Frontal cortex (tissue), 4 donors: ENCODE measurements at places on chromosomes 12 and 14.

GRCh38 chr14:20486684-20487395 lies 17.6 kb downstream of the PNP start:
- no peak for DNase-seq

GRCh38 chr12:40226705-40227104 lies 1.9 kb downstream of the LRRK2 start:
- no peak for DNase-seq

DNA sequence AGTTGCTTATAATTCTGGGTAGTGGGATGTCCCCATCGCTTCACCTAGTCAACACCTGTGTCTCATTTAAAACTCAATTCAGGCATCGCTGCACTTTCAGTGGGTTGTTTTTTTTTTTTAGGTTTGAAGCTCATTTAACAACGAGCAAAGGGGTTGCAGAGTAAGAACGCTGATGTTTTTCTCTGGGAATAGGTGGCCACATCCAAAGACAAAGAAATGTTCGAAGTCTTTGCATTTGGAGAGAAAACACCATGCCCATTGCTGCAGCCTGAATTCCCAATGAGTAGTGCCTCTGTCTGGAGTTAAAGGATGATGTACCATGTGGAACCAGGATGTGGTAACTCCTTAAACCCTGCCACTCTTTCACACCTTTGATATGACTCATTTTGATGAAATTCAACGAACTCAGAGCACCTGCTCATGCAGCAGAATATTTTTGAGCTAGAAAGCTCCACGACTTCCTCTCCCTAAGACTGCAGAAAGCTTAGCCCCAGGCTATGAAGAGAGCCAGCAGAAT lies 35.1 kb upstream of the BATF start:
- DNase-seq, result no peak

GRCh38 chr12:10215436-10215835 lies 2.8 kb downstream of the GABARAPL1 start:
- no peak for DNase-seq

GRCh38 chr14:74816124-74816523 lies 53.0 kb downstream of the YLPM1 start:
- DNase-seq, result no peak

- DNase-seq, result no peak
These were observed 207.8 kb downstream of the RBM19 start for GRCh38 chr12:113758165-113758924.

DNA sequence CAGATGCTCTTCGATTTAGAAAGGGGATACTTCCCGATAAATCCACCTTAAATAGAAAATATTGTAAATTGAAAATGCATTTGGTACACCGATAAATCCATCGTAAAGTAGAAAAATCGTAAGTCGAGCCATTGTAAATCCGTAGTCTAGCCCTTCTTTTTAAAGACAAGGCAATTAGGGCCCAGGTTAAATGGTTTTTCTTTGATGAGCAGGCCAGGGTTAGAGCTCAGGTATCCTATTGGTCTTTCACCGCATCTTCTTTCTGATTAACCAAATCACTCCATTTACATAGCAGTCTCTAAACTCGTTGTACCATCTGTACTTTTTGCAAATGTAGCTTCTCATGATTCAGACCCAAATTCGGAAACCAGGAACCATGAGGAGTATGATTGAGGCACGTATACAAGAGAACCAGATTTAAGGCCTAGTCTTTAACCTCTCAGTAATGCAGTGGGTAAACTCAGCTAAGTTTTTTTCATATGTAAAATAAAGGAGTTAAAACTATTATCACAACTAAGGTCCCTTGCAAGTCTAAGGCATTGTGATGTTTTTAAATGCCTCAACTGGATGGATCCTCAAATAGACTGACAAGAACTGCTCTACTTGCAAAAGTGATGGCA lies 2.2 kb upstream of the YAF2 start:
- DNase-seq, result no peak

GRCh38 chr12:223841-224240 lies 9.9 kb upstream of the SLC6A12 start:
- no peak for DNase-seq

DNA sequence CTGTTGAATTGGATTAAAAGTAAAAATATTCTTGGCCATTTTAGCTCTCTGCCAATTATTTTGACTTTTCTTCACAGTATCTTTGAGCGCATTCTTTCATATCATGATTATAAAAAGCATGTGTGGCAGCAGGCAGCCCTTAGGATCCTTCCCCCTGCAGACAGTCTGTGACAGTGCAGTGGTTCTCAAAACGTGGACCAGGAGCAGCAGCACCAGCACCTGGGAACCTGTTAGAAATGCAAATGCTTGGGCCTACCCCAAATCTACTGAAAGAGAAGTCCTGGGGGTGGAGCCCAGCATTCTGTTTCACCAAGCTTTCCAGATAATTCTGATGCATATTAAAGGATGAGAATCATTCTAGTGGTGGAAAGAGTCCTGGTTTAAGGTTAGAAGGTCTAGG lies 155.6 kb downstream of the MON2 start:
- no peak for DNase-seq

GRCh38 chr14:35242599-35243311 lies 49.4 kb upstream of the PSMA6 start:
- no peak for DNase-seq

- DNase-seq, result no peak
These were observed 215.7 kb downstream of the CPNE8 start for GRCh38 chr12:38689704-38690103.

- DNase-seq, result no peak
These were observed 840.3 kb downstream of the GALC start for GRCh38 chr14:87152693-87153092.

GRCh38 chr12:52061470-52062166 lies 8.2 kb upstream of the ATG101 start:
- DNase-seq, result peak; percentile 77

DNA sequence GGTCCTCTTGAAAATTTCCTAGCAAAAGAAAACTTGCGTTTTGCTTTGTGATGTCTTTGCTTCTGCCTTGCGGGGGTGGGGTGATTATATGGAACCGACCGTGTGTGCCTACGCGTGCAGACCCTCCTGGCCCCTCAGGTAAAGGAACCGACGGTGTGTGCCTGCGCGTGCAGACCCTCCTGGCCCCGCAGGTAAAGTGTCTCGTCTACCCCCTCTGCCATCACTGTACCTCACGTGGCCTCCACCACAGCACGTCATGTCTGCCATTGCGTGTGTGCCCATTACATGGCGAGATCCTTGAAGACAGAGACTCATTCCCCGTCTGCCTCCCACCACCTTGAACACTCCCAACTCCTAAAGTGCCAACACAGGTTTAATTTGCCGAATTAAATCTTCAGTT lies 3.6 kb downstream of the GOLGA3 start:
- DNase-seq, result no peak

DNA sequence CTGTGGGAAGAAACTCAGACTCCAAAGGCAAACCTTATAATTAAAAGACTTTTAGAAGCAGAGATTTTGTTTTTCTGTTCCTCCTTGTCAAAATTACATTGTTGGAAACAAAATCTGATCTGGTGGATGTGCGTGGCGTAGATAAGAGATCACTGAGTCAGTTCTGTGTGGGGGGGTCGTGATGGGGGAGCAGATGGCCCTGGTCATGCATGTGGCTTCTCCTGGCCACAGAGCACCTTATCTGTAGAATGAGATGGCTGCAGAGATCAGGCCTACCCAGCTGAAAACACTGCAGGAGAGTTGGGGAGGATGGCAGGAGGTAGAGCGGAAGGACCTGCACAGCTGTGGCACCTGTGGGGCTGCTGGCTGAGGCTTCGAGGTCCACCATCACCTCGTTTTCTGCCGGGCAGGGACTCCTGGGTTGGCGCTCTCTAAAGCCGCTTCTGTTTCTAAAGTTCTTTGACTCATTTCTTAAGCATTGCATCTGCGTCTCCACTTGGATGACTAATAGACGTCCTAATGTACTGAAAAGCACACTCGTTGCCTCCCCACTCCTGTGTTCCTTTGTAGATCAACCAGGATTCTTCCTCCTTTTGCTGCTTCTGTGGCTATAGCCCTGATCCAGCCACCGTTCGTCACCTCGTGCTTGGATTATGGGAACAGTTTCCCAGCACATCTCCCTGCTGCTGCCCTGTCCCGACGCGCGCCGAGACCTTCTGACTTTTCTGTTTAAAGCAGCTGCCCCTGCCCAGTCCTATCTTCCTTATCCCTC lies 93.4 kb downstream of the TSPAN9 start:
- DNase-seq, result no peak

DNA sequence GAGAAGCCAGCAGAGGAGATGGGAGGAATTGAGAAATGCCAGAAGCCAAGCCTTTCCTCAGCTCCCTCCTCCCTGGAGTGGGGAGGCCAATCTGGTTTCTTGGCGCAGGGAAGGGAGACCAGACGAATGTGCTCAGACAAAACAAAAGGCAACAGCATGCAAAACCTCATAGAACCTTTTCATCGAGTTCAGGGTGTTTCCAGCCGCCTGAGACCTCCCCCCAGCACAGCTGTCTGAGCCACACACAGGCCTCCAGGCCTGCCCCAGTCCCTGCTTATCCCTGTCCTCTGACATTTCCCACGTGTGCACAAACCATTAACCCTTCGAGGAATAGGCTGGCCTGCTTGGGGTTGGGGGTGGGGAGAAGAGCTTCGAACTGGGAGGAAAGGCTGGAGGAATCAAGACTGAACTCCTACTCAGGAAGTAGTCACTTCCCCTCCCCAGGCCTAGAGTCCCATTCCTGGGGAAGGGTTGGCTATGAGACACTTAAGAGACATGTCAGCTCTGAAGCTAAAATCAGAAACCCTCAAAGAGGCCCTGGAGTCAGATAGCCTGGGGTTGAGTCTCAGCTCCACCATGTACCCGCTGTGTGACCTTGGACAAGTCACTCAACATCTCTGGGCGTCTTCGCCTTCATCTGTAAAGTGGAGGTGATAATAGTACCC lies 10.7 kb downstream of the TBX3 start:
- DNase-seq, result no peak

GRCh38 chr14:102590667-102591099 lies 1.8 kb upstream of the RCOR1 start:
- no peak for DNase-seq

- DNase-seq, result no peak
These were observed 33.9 kb downstream of the SERPINA3 start for GRCh38 chr14:94646066-94646465.

DNA sequence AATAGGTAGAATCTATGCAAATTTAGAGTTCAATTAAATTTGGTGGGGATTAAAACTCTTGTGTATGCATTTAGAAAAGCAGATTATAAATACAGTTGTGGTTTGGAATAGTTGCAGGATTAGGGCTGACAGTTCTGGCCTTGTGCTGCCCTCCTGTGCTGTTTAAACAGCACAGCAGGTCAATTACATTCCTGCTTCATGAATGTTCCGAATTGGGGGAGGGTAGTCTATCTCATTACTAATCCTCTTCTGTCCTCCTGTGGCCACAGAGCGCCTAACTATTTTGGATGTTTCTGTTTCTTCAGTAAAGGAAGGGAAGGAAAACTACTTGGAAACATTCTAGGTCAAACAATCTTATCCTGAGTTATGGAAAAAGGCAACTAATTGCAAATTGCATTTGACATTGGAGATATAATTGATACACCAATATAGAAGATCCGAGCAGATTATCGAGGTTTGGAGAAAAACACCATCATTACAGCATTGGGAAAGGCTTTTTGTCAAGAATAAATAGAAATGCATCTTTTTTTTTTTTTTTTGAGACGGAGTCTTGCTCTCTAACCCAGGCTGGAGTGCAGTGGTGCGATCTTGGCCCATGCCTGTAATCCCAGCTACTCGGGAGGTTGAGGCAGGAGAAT lies 8.7 kb upstream of the GPR19 start:
- DNase-seq, result peak; percentile 39

- no peak for DNase-seq
These were observed 5.0 kb downstream of the KSR2 start for GRCh38 chr12:117963836-117964235.

DNA sequence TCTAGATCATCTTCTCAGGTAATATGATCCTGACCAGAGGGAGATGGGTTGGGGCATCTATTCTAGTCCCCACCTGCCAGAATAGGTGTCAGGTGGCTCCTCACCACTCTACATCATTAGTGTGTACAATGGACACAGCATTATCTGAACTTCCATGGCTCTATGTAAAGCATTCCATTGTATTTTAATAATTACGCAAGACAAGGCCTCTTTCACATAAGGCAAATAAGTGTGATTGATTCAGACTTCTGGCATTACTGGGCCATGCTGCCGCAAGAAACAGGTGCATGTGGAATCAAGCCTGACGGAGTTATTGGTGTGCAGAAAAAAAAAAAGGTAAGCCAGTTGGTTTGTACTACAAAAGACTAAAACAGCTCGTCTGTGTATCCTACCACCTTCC lies 3.1 kb upstream of the DDHD1 start:
- DNase-seq, result no peak

GRCh38 chr14:54457609-54457996 lies 16.4 kb upstream of the CNIH1 start:
- no peak for DNase-seq

- no peak for DNase-seq
These were observed 197.6 kb upstream of the RBM19 start for GRCh38 chr12:114163771-114164170.

DNA sequence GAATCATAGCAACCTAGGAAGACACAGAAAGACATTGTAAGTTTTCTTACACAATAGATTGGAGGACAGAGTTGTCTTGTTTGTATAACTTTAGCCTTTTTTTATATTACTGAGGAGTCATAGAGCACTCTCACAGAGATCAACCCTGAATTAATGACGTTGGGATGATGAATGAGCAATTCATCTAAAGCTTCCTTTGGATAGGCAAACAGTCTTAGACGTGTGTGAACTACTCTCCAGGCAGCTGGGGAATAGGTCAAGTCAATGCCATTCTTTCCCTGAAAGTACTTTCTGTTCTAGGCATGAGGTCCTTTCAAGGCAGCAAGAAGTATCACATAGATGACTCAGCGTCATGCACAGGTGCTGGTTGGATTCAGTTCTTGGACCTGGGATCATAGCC lies 369.1 kb upstream of the NOVA1 start:
- no peak for DNase-seq

- no peak for DNase-seq
These were observed 97.5 kb downstream of the ZFP36L1 start for GRCh38 chr14:68695326-68695768.

- no peak for DNase-seq
These were observed 60.8 kb upstream of the SLC38A4 start for GRCh38 chr12:46886541-46887041.

DNA sequence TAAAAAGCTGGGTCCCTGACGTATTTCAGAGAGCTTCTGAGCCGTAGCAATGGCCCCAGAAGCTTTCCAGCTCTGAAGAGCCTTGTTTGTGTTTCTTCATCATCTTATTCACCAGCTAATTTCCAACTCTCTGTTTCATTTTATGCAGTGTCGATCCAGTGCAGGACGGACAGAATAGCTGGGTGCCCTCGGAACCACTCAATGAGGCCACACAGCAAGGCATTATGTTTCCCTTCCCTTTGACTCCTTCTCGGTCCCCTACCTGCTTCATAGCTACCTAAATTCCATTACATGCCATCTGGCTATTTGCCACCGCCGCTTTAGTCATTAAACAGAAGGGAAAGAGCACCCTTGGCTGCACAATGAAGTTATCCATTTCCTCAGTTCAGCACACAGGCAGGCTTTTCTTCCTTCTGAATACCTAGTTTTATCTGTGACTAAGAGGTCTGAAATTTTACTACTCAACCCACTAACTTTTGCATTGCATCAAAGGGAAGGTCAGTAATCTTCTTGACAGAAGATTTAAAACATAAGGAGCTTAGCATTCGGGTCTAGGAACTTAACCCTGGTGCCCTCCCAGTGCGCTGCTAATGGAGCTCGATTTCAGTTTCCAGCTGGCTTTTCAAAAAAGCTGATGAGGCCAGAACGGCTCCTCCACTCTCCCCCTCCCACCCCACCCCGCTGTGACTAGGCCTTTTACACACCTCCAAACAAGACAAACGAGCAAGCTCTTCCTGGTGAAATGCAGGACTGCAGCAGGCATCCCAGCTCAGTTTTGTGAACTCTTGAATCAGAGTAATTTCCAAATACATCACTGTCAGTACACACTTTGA lies 176.8 kb downstream of the GXYLT1 start:
- no peak for DNase-seq
